ENCODE measurements at places on chromosomes 5 and 9. TPM values are rescaled to one million over a fixed set of nuclear protein-coding genes. Genes with fewer than 3 reads are reported as not detected.
A peak's percentile ranks its signal among the peaks of the same experiment; 100 is the strongest.

DNA sequence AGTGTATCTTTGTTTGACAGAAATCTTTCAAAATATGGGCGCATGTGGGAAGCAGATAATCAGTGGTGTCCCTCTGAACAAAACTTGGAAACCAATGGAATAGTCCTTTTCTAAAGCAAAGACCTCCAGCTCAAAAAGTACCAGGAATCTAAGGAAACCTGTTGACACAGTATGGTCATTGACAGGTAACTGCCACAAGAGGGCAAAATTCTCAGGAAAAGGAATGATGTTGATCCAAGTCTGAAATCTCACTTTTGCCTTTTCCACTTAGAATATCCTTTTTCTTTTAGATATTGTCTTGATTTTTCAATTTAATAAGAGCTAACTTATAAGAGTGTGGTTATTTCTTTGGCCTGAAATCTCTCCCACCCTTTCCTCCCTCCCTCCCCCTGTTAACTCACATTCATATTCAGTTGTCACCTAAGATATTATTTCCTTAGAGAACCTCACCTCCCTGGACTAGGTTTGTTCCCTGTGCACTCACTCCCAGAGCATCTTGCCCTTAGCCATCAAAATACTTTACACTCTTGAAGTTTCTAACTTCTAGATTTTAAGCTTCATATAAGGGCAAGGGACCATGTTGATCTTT lies 59.0 kb upstream of the BARX1 start:
- DNase-seq, result peak; percentile 16
- no peak overlapping the region for H3K27ac ChIP-seq
- no peaks in the 10 kb centered on the region for H3K27me3 ChIP-seq
- H3K36me3 ChIP-seq, result no peaks in the 10 kb centered on the region

DNA sequence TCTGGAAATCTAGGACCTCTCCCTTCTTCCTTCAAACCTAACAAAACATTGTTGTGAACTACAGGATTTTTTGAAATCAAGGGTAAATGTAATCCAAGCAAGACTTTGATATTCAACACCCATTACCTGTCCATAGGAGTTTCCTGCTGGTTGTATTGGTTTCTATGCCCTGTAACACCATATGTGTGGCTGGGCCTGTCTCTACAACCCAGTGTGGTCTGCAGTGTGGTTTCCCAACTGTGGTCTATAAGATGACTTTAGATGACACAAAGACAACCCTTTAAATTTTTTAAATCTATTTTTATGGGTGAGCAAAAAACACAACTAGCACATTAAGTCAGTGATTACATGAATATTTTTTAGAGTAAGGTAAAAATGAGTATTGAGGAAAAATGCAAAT lies 93.1 kb downstream of the SMIM15 start:
- no peaks in the 10 kb centered on the region for H3K27me3 ChIP-seq
- H3K4me1 ChIP-seq, result no peaks in the 10 kb centered on the region
- H3K4me3 ChIP-seq, result no peak overlapping the region
- DNase-seq, result no peak

DNA sequence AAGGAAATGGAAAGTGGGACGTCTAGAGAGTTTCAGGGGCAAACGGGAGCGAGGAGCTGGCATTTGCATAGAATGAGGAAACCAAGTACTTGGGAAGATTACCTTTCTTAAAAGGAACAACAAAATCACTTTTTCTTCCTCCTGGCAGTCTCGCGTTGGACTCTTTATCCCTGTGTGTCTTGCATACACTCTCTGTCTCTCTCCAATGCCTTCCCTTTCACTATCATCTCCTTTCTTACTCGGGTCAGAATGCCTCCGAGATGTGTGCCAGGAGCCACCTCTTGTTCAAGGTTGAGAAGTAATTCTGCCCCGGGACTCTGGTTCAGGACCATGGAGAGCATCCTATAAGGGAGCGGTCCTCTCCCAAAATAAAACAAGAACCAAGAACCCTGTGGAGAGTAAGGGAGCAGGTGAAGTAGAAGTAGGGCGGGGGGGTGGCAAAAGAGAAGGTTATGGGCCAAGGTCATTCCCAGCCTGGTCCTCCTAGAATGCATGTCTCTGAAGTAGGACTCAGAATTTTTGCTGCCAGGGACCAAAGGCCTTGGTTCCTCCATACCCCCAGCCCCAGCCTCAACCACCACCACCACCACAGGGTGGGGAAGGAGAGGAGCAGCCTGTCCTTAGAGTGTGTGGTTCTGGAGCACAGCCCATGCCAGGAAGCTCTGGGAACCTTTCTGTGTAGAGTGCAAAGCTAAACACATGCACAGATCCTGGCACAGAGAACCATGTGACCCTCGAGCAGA lies 72.1 kb upstream of the ARAP3 start:
- H3K4me3 ChIP-seq, result no peak overlapping the region
- DNase-seq, result peak; percentile 33

OCLN gene
- total RNA-seq, result 66.5 TPM

DNA sequence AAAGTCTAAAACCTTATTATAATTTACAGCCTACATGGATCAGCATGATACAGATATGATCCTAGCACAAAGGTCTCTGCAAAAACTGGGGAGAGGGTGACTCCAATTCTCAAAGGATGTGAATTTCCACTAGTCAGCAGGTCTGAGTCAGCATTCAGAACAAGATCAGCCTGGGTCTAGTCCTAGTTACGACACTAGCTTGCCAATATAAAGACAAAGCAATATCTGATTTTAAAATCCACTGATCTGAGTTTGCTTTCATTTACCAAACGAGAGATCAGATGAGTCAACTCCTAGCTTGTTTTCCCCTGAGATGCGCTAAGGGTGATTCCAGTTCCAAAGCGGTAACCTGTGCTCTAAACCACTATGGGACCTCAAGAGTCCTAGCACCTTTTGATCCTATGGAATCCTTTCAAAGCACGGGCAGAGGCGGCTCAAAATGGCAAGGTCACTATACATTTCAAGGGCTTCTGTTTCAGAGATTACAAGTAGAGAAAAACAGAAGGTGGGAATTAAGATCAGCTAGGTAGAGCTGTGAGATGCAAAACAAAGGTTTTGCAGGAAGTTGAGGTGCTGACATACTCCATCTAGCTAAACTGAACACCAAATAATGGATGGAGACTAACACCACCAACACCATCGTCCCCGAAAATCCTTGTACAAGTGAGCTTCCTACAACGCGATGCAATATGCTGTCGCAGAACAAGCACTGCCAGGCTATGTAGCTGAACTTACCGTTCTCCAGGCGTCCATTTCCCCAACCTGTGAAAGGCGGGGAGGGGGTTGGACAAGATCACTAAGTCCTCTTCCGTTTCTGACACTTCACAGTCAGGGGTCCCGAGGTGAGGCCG lies 906 bp downstream of the SLC25A51 start:
- H3K27me3 ChIP-seq, result no peaks in the 10 kb centered on the region
- peaks cover 11% of the 10 kb centered on the region for H3K4me1 ChIP-seq
- DNase-seq, result no peak
- H3K4me3 ChIP-seq, result peak overlapping the region; percentile 76
- H3K27ac ChIP-seq, result peak overlapping the region; percentile 42

PCDHA1 gene
- not detected for total RNA-seq

ECM2 gene
- 3.1 TPM for total RNA-seq

FIBCD1 gene
- total RNA-seq, result 4.1 TPM

GRCh38 chr5:136374638-136375037 lies 9.3 kb upstream of the TRPC7 start:
- no peaks in the 10 kb centered on the region for H3K27me3 ChIP-seq
- H3K36me3 ChIP-seq, result no peaks in the 10 kb centered on the region
- no peaks in the 10 kb centered on the region for H3K4me1 ChIP-seq
- H3K27ac ChIP-seq, result no peak overlapping the region
- no peak for DNase-seq
- H3K4me3 ChIP-seq, result no peak overlapping the region

- H3K27me3 ChIP-seq, result no peaks in the 10 kb centered on the region
- no peak overlapping the region for H3K27ac ChIP-seq
- H3K36me3 ChIP-seq, result no peaks in the 10 kb centered on the region
- no peaks in the 10 kb centered on the region for H3K4me1 ChIP-seq
Measured at GRCh38 chr9:70883963-70884793, 237.2 kb downstream of the TRPM3 start.

DNA sequence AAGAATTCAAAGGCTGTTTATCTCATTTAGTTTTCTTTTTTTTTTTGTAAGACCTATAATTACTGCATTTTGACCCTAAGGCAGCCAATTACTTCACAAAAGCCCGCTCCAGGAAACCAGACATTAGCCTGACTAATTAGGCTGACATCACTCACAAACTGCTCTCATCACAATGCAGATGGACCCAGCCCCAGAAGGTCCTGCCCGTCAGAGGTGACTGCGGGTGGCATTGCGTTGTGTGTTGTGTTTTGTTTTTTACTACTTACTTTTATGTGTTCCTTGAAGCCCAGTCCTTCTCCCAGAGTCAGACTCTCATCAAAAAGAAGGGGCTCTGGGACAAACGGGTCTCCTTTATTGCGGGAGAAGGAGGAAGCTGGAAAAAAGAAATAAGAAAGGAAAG lies 172.2 kb downstream of the HSD17B3 start:
- H3K27me3 ChIP-seq, result peaks cover 73% of the 10 kb centered on the region
- no peaks in the 10 kb centered on the region for H3K4me1 ChIP-seq
- DNase-seq, result no peak
- no peak overlapping the region for H3K4me3 ChIP-seq
- no peaks in the 10 kb centered on the region for H3K36me3 ChIP-seq

ZNF454 gene
- not detected for total RNA-seq

DNA sequence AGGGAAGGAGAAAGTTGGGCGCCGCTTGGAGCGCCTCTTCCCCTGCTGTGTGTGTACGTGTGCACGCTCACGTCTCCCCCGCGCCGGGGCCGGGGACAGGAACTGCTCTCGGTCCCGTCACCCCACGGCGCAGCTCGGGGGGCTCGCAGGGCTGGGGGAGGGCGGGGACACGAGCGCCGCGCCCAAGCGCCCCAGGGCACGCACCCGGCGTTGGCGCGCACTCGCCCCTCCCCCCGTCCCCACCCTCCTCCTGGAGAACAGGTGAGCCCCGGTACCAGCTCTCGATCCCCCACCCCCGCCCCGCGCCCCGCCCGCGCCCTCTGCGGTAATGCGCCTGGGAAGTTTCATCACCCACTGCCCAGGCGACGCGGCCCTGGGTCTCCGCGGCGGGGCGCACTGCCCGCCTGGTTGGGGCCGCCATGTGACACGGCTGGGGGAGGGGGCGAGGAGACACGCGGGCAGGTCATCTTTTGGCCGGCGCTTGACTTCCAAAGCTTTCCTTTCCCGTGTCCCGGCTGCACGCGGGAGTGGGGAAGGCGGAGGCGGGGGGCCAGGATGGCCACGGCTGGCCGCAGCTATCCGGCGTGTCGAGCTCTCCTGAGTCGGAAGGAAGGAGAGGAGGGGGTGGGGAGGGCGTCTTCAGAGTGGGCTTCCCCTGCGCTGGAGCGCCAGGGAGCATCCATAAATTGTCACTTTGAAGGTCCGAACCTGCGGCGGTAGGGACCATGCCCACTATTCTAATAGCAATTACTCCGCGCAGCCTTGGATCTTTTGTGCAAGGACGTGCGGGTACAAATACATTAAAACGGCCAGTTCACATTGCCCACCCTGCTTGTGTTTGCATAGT lies 1.5 kb upstream of the STC2 start:
- peak overlapping the region; percentile 72 for H3K4me3 ChIP-seq
- H3K27ac ChIP-seq, result peak overlapping the region; percentile 100
- peaks cover 25% of the 10 kb centered on the region for H3K36me3 ChIP-seq
- H3K27me3 ChIP-seq, result no peaks in the 10 kb centered on the region

GRCh38 chr5:126866851-126867636 lies 90.1 kb downstream of the LMNB1 start:
- H3K36me3 ChIP-seq, result no peaks in the 10 kb centered on the region
- H3K4me1 ChIP-seq, result no peaks in the 10 kb centered on the region
- H3K4me3 ChIP-seq, result no peak overlapping the region
- H3K27ac ChIP-seq, result no peak overlapping the region
- DNase-seq, result no peak
